ENCODE measurements at places on chromosomes 2 and 18. TPM values are rescaled to one million over a fixed set of nuclear protein-coding genes. Genes with fewer than 3 reads are reported as not detected.

GRCh38 chr18:46660957-46661749 is 4.1 kb upstream of the LOXHD1 start:
- H3K4me1 ChIP-seq, result no peaks in the 10 kb centered on the region
- H3K27me3 ChIP-seq, result no peaks in the 10 kb centered on the region
- no peaks in the 10 kb centered on the region for H3K36me3 ChIP-seq
- no peak overlapping the region for H3K27ac ChIP-seq

DNA sequence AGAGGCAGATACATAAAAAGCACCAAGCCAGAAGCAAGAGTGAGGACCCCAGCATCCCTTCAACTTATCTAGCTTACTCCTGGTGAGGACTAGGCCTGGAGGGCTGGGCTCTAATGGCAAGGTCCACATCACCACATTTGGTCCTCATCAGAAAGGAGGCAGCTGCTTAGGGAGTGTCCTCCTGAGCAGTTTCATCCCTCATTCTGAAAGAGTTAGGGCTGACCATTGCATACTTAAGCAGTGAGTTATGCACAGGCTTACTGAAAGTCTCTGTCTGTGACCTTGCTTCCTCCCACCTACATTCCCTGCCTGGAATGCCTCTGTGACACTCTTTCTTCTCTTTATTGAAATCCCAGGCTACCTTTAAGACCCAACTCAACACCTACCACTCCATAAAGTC is 301.8 kb upstream of the ACVR2A start:
- H3K4me1 ChIP-seq, result peaks cover 3% of the 10 kb centered on the region
- no peak overlapping the region for H3K27ac ChIP-seq

GRCh38 chr2:240137596-240138253 is 1.6 kb upstream of the COPS9 start:
- H3K36me3 ChIP-seq, result peaks cover 12% of the 10 kb centered on the region
- peak; percentile 7 for DNase-seq
- H3K4me1 ChIP-seq, result peaks cover 25% of the 10 kb centered on the region
- no peaks in the 10 kb centered on the region for H3K27me3 ChIP-seq
- no peak overlapping the region for H3K27ac ChIP-seq
- H3K4me3 ChIP-seq, result peak overlapping the region; percentile 92

Gene VWA3B
- not detected for total RNA-seq

Gene POTEC
- not detected for total RNA-seq

Gene IL1F10
- not detected for total RNA-seq

- H3K27me3 ChIP-seq, result peaks cover 5% of the 10 kb centered on the region
- H3K4me1 ChIP-seq, result no peaks in the 10 kb centered on the region
- H3K36me3 ChIP-seq, result no peaks in the 10 kb centered on the region
These were observed 90.6 kb downstream of the SLC4A3 start for GRCh38 chr2:219718066-219718465.

Gene ALKAL2
- not detected for total RNA-seq

GRCh38 chr2:18986046-18986445 is 372.4 kb downstream of the OSR1 start:
- no peaks in the 10 kb centered on the region for H3K4me1 ChIP-seq
- H3K27me3 ChIP-seq, result no peaks in the 10 kb centered on the region
- no peaks in the 10 kb centered on the region for H3K36me3 ChIP-seq
- no peak for DNase-seq
- H3K27ac ChIP-seq, result no peak overlapping the region

- no peak for DNase-seq
- H3K27ac ChIP-seq, result no peak overlapping the region
- no peak overlapping the region for H3K4me3 ChIP-seq
- H3K4me1 ChIP-seq, result no peaks in the 10 kb centered on the region
- no peaks in the 10 kb centered on the region for H3K36me3 ChIP-seq
These were observed 746.4 kb downstream of the SLC4A3 start for GRCh38 chr2:220373878-220374277.

GRCh38 chr2:71604726-71605120 is 151.4 kb downstream of the DYSF start:
- H3K27me3 ChIP-seq, result peaks cover 8% of the 10 kb centered on the region
- no peak overlapping the region for H3K27ac ChIP-seq
- no peaks in the 10 kb centered on the region for H3K36me3 ChIP-seq
- peaks cover 3% of the 10 kb centered on the region for H3K4me1 ChIP-seq

DNA sequence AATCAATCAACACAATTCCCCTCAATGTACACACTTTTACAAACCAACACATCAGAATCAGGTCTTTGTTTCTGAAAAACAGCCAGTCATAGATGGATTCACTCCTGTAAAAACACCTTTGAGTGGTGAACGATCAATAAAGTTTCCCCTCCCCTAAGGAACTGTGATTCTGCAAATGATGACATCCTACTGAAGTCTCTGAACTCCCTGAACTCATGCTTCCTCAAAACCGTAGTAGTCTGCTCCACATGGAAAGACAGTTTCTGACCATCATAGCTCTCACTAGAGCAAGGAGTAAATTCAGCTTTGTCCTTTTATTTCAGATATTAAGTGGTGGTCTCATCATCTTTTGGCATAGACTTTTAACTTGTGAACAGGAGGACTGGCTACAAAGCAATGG is 43.5 kb upstream of the ACTR3 start:
- no peak for DNase-seq
- H3K4me1 ChIP-seq, result peaks cover 25% of the 10 kb centered on the region
- peaks cover 8% of the 10 kb centered on the region for H3K36me3 ChIP-seq
- no peaks in the 10 kb centered on the region for H3K27me3 ChIP-seq
- H3K27ac ChIP-seq, result no peak overlapping the region
- no peak overlapping the region for H3K4me3 ChIP-seq

- H3K27ac ChIP-seq, result peak overlapping the region; percentile 9
- no peak overlapping the region for H3K4me3 ChIP-seq
- no peaks in the 10 kb centered on the region for H3K27me3 ChIP-seq
- H3K36me3 ChIP-seq, result peaks cover 21% of the 10 kb centered on the region
These were observed 14.6 kb downstream of the CLASP1 start for GRCh38 chr2:121634354-121635307.

Gene WDR43
- total RNA-seq, result 72.7 TPM

- DNase-seq, result no peak
- H3K4me3 ChIP-seq, result no peak overlapping the region
- H3K4me1 ChIP-seq, result no peaks in the 10 kb centered on the region
- H3K36me3 ChIP-seq, result no peaks in the 10 kb centered on the region
These were observed 155.8 kb upstream of the TANK start for GRCh38 chr2:161004379-161004778.

- no peak for DNase-seq
- peaks cover 17% of the 10 kb centered on the region for H3K36me3 ChIP-seq
- no peak overlapping the region for H3K4me3 ChIP-seq
These were observed 2.7 kb downstream of the CHAC2 start for GRCh38 chr2:53770264-53770663.

Gene IL36RN
- total RNA-seq, result not detected

DNA sequence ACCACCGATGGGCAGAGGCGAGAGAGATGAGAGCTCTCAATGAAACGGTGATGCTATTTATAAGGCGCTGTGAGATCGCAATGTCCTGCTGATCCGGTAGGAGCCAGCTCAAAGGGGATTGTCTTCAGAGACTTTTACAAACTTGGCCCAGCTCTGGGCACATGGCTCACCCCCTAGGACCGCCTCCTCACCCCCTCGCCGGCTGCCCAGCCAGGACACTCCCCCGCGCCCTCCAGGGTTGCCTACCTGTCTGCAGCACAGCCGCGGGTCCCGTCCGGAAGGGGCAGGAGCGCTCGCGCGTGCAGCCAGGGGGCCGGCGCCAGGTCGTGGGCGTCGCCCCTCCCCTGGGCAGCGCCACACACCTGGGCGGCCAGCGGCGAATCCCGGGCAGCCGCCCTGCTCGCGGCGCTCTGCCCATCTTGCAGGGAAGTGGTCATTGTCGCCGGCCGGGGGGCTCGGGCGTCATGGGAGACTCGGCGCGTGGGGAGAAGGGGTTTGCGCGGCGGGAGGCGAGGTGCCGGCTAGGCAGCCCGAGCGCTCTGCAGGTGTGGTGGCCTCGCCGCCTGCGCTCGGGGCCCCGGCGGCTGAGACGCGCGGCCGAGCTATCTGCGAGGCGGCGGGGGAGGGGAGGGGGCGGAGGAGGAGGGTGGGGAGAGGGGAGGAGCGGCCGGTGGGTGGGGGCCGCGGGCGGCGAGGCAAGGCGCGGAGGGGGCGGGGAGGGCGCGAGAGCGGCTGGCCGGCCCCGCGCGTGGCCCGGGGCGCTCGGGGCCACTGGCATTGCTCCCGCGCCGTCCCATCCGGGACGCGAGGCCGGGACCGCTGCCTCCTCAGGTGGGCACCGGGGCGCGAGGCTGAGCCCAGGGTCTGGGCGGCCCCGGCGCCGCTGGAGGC is at the start of gene GRB14:
Gene GRB14 (minus strand): TSS at position 610 of the 891 bp plus-strand sequence. CDS start 173 bp downstream, at position 437.
- H3K27ac ChIP-seq, result no peak within 1 kb of the TSS
- H3K4me1 ChIP-seq, result no peaks in the 10 kb centered on the region
- no peak within 1 kb of the TSS for H3K4me3 ChIP-seq
- no peak for DNase-seq

Gene TCF4
- not detected for total RNA-seq

GRCh38 chr2:126798276-126799140 is 100.2 kb upstream of the TEX51 start:
- no peaks in the 10 kb centered on the region for H3K4me1 ChIP-seq
- no peak overlapping the region for H3K27ac ChIP-seq
- H3K4me3 ChIP-seq, result no peak overlapping the region
- peaks cover 9% of the 10 kb centered on the region for H3K27me3 ChIP-seq
- H3K36me3 ChIP-seq, result no peaks in the 10 kb centered on the region

Gene CTAGE1
- total RNA-seq, result not detected

DNA sequence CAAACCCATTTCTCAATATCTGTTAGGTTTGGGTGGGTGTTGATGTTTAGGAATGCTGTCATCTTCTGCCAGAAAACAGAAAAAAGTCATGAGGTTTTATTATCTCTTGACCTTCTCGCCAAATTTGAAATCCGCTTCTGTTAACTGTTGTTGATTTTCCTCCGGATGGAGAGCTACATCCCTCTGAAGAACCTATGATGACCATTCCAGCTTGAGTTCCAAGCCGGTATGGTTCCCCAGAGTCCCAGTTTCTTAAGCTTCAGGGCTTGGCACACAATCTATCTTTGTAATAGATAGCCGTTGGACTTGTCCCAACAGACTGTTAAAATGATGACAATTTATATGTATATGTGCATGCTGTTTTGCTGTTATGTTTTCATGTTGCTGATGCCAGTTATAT is 1201.0 kb downstream of the LRP1B start:
- H3K27me3 ChIP-seq, result no peaks in the 10 kb centered on the region
- H3K4me1 ChIP-seq, result no peaks in the 10 kb centered on the region
- no peak overlapping the region for H3K27ac ChIP-seq
- no peak overlapping the region for H3K4me3 ChIP-seq

DNA sequence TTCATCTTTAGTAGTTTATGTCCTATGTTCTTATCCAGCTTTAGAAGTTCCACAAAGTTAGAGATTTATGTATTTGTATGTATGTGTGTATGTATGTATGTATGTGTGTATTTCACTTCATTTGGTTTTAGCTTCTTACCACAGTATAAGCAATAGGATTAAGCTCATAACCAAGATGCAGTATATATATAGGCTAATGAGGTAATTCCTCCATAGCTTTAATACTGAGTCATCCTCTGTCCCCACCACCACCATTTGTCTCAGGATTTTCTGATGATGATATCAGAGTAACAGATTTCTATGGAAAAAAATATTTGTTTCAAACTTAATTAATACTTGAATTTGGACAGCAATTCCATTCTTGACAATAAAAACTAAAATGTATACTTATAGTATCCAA is 159.2 kb downstream of the SOX11 start:
- no peaks in the 10 kb centered on the region for H3K4me1 ChIP-seq
- H3K4me3 ChIP-seq, result no peak overlapping the region
- no peak overlapping the region for H3K27ac ChIP-seq
- no peaks in the 10 kb centered on the region for H3K36me3 ChIP-seq

- H3K27ac ChIP-seq, result no peak overlapping the region
- no peak for DNase-seq
- H3K4me3 ChIP-seq, result no peak overlapping the region
- peaks cover 1% of the 10 kb centered on the region for H3K27me3 ChIP-seq
- H3K4me1 ChIP-seq, result no peaks in the 10 kb centered on the region
These were observed 164.7 kb downstream of the CCDC102B start for GRCh38 chr18:68962623-68963022.

Gene NAT8
- not detected for total RNA-seq

Gene MDH1
- 268 TPM for total RNA-seq

- no peak overlapping the region for H3K27ac ChIP-seq
- DNase-seq, result no peak
- no peaks in the 10 kb centered on the region for H3K36me3 ChIP-seq
- no peaks in the 10 kb centered on the region for H3K4me1 ChIP-seq
- H3K4me3 ChIP-seq, result no peak overlapping the region
- H3K27me3 ChIP-seq, result peaks cover 8% of the 10 kb centered on the region
These were observed 24.7 kb downstream of the PKDCC start for GRCh38 chr2:42072349-42073118.

Gene DQX1
- 0.33 TPM for total RNA-seq

Gene TAF4B
- total RNA-seq, result 12.7 TPM

DNA sequence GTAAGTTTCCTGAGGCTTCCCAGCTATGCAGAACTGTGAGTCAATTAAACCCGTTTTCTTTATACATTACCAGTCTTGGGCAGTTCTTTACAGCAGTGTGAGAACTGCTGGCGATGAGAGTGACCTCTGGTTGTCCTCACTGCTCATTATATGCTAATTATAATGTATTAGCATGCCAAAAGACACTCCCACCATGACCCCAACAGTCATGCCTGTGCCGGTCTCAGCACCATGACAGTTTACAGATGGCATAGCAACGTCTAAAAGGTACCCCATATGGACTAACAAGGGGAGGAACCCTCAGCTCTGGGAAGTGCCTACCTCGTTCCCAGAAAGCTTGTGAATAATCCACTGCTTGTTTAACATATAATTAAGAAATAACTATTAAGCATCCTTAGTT is 8.1 kb upstream of the IL1A start:
- peaks cover 23% of the 10 kb centered on the region for H3K4me1 ChIP-seq
- peaks cover 2% of the 10 kb centered on the region for H3K36me3 ChIP-seq
- H3K27ac ChIP-seq, result no peak overlapping the region

GRCh38 chr18:73446502-73446901 is 578.7 kb upstream of the NETO1 start:
- H3K27ac ChIP-seq, result no peak overlapping the region
- H3K4me3 ChIP-seq, result no peak overlapping the region
- no peak for DNase-seq
- no peaks in the 10 kb centered on the region for H3K4me1 ChIP-seq
- H3K36me3 ChIP-seq, result no peaks in the 10 kb centered on the region

Gene MYL1
- total RNA-seq, result not detected

- no peaks in the 10 kb centered on the region for H3K4me1 ChIP-seq
- no peak within 1 kb of the TSS for H3K27ac ChIP-seq
- no peaks in the 10 kb centered on the region for H3K36me3 ChIP-seq
- H3K27me3 ChIP-seq, result no peaks in the 10 kb centered on the region
- no peak for DNase-seq
- no peak within 1 kb of the TSS for H3K4me3 ChIP-seq
These were observed at the start of gene AGXT for GRCh38 chr2:240868286-240869108. Gene AGXT (plus strand): TSS chr2:240868824. CDS start chr2:240868866, 42 bp downstream.

Gene ANKAR
- 3.4 TPM for total RNA-seq

Data from activated CD4-positive, alpha-beta memory T cell treated with anti-CD3 and anti-CD28 coated beads for 36 hours (primary cell).